IMR-90 (cell line): ENCODE measurements at places on chromosomes 16 and 17. TPM values are rescaled to one million over a fixed set of nuclear protein-coding genes. Genes with fewer than 3 reads are reported as not detected.

Gene AATK
- under 0.01 TPM in 1 of 2 replicates, not detected in the other for total RNA-seq

Gene CEP95
- total RNA-seq: 6.1 and 13.3 TPM in 2 replicates

Gene SMTNL2
- not detected in 2 replicates for total RNA-seq

Gene KRTAP4-3
- total RNA-seq: not detected in 2 replicates

Gene HMOX2
- total RNA-seq: 91.1 and 98.8 TPM in 2 replicates

Gene RBBP6
- total RNA-seq: 7.2 and 13.6 TPM in 2 replicates

Gene ASGR1
- 1.3 and 1.9 TPM in 2 replicates for total RNA-seq
